ENCODE measurements at places on chromosomes 2 and 18.

DNA sequence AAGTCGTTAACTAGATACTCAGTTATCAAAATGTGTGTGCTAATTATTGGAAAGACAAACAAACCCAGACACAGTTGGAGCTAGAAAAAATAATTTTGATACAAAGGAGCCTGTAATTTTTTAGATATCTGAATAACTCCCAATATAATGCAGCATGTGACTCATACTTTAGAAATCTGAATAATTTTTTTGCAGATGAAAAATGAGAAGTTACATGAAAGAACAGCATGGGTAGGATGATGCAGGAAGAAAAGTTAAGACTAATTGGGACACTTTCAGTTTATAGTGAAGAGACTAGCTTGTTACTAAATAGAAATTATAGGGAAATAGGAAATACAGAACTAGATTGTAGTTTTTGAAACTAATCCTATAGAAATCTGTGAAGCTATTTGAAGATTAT lies 945.8 kb downstream of the CBLN2 start:
- DNase-seq, result no peak

DNA sequence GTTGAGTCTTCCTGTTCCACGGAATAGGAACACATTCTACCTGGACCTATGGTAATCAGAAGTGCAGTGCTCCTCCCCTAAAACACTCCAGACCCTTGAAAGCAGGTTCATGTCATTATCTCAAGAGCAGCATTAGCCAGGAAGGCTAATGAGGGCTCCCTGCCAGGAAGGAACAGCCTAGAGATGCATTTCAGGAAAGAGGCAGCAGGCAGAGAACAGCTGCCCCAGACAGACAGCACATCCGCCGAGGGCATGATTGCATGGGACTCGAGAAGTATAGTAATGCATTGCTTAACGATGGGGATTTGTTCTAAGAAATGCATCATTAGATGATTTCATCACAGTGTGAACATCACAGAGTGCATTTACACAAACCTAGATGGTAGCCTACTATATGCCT lies 171.5 kb downstream of the ALK start:
- DNase-seq, result no peak

GRCh38 chr2:232455426-232456255 lies at the start of gene ALPI:
Gene ALPI (plus strand): TSS chr2:232456153. CDS start chr2:232456200, 47 bp downstream.
- no peak for DNase-seq

DNA sequence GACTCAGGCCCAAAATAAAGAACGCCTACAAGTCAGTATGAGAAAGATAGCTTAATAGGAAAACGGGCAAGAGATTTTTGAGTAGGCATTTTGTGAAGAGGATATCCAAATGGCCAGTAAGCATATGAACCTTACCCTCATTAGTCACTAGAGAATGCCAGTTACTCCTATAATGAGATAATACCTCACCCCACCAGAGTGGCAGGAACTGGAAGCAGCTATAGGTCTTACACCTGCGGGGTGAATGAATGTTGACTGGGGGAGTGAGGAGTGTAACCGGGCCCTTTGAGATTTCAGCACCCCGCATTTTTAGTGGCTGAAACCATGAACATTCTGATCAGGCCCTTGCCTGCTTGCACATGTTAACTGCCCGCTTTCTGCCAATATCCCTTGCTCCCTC lies 7.5 kb upstream of the PTPN2 start:
- DNase-seq, result no peak

DNA sequence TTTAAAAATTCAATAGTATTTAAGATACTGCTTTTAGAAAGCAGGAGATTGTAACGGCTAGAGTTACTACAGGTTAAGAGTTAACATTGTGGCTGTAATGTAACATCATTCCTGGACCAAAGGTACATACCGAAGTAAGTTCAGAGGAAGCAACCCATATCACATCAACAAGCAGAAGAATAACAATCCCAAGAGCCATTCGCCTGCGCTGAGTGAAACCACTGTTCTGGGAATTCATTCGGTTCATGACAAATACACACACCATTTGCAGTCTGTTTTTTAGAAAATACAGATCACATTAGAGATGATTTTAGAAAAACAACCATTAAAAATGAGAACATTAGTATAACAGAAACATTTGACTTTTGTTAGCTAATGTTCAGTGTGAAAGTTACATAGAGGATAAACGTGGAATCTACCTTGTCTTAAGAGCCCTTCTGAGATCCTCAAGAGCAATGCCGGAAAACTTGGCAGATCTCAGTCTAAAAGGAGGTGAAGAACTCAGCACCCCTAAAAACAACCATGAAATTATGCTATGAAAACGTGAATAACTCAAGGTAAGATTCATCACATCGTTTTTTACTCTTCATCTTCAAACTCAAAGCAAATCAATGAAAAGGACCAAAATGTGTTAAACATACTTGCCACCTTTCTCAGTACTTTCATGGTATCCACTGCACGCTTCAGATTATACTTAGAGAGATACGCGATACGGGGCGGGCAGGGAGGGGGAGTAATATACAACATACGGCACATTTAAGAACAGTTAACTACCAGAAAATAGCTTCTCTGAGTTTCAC lies 1.2 kb downstream of the SLC35F5 start:
- no peak for DNase-seq

DNA sequence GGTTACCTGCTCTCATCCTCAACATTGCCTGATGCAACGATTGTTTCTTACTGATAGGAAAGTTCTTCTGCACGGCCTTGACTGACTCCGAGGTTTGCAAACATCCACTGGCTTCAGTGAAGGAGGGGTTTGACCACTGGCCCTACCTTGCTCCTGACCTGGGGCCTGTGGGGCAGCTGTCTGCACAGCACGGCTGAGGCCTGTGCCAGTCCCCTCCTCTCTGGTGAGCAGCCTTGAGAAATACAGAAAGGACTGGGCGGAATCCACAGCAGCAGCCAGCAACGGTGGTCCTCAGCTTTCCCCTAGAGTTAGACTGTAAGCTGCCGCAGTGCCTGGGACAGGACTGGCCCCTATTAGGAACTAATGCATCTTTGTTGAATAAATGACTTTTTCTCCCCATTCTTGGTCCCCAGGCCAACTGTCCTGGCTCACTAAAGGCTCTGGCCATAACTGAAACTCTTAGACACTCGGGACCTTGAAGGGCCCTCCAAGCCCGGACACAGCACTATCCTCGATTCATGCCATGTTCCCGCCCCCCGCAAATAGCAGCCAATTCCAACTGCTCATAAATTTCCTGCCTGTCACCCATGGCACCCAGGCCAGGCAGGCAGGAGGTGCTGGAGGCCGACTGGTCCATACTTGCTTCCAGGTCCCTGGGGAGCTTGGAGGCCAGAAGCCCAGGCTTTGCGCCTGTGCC lies 26.7 kb downstream of the ATOH8 start:
- DNase-seq, result no peak

- DNase-seq, result no peak
Measured at GRCh38 chr2:199111458-199111857, 346.3 kb downstream of the SATB2 start.

GRCh38 chr2:152490686-152491455 lies 155.9 kb downstream of the FMNL2 start:
- no peak for DNase-seq

GRCh38 chr2:54772531-54772930 lies 49.1 kb downstream of the EML6 start:
- no peak for DNase-seq

- no peak for DNase-seq
Measured at GRCh38 chr2:7685342-7686015, 768.3 kb downstream of the RNF144A start.

DNA sequence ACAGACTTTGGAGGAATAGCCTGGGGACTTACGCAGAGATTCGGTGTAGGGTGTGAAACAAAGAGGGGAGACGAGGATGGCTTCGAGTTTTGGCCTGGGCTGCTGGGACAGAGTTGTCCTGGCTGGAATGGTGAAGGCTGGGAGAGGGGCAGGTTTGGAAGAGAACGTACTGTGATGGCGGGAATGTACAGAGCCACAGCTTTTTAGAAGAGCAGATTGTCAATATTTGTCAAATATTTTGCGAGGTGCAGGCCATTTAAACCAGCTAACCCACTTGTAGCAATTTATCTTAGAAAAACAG lies 14.4 kb upstream of the ITM2C start:
- no peak for DNase-seq
